Ovary (tissue), 10 donors: ENCODE measurements at places on chromosomes 4 and X. TPM values are rescaled to one million over a fixed set of nuclear protein-coding genes. Genes with fewer than 3 reads are reported as not detected.

ATP8A1 gene
- 34.7 TPM for total RNA-seq

OPN1MW2 gene
- total RNA-seq = not detected

STAP1 gene
- not detected for total RNA-seq

GATA1 gene
- not detected for total RNA-seq

ARR3 gene
- not detected for total RNA-seq

SMARCA1 gene
- 51.6 TPM for total RNA-seq

TBX22 gene
- not detected for total RNA-seq

MAGEA11 gene
- total RNA-seq = not detected

CT45A3 gene
- not detected for total RNA-seq

RPL10 gene
- 9,556 TPM for total RNA-seq

BMP3 gene
- 10.1 TPM for total RNA-seq

RBMXL3 gene
- total RNA-seq = not detected

ACE2 gene
- 1.0 TPM for total RNA-seq

HEPH gene
- 25.2 TPM for total RNA-seq

PLS3 gene
- 152 TPM for total RNA-seq

RHOXF1 gene
- total RNA-seq = 1.4 TPM

SPANXN3 gene
- total RNA-seq = not detected

ZIC3 gene
- total RNA-seq = not detected

COL4A5 gene
- total RNA-seq = 45.3 TPM

NAP1L3 gene
- total RNA-seq = 11.0 TPM

PRR32 gene
- total RNA-seq = not detected

MAGEB2 gene
- not detected for total RNA-seq

CXCL5 gene
- not detected for total RNA-seq

HNRNPDL gene
- 406 TPM for total RNA-seq

TRIM61 gene
- 0.96 TPM for total RNA-seq
